ENCODE measurements at places on chromosomes 6 and 20.

DNA sequence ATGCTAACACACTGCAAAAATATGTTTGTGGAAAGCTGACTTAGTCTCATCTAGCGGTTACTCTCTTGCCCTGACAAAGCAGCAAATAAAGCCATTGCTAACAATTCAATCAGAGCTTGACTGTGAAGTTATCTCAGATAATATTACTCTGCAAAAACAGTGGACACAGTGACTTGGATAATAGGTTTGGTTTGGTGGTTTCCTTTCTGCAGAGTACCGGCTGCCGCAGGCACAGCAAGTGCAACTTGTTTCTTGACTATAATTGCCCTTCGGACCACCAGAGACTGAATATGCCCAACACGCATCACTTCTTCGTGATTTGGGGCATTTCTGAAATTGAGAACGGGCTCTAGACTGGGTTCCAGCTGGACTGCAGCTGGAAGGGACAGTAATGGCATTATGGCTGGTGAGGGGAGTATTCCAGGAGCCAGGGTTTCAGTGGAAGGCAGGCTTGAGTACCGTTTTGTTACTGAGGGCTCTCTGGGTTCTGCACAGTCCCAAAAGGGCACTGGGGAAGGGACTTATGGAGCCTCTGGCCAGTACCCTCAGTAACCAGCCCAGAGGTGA, 40.0 kb downstream of the DSTN start:
- no peak for DNase-seq

GRCh38 chr20:62293111-62293784, 9.5 kb upstream of the ADRM1 start:
- DNase-seq: no peak

GRCh38 chr6:113362301-113363047, 494.7 kb upstream of the MARCKS start:
- no peak for DNase-seq

GRCh38 chr20:986733-987355, 15.3 kb downstream of the RSPO4 start:
- DNase-seq: no peak

- DNase-seq: no peak
Observed at GRCh38 chr20:18005170-18005989, 36.6 kb downstream of the MGME1 start.

DNA sequence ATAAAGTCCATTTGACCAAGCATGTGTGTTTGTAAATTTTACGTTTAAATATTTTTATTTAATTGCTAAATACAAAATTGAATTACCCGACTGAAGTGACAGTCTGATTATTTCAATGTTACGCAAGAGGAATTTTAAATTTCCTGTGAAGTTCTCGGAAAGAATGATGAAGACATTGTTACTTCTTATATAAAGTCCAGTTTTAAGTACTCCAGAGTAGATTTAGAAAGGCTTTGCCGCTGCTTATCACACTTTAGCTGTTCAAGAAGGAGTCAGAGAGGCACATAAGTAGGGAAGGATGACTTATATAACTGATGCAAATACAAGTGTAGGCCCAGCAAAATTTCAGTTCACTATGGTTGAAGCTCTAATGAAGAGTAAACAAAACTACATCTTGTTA, 265.1 kb upstream of the CITED2 start:
- DNase-seq: no peak

DNA sequence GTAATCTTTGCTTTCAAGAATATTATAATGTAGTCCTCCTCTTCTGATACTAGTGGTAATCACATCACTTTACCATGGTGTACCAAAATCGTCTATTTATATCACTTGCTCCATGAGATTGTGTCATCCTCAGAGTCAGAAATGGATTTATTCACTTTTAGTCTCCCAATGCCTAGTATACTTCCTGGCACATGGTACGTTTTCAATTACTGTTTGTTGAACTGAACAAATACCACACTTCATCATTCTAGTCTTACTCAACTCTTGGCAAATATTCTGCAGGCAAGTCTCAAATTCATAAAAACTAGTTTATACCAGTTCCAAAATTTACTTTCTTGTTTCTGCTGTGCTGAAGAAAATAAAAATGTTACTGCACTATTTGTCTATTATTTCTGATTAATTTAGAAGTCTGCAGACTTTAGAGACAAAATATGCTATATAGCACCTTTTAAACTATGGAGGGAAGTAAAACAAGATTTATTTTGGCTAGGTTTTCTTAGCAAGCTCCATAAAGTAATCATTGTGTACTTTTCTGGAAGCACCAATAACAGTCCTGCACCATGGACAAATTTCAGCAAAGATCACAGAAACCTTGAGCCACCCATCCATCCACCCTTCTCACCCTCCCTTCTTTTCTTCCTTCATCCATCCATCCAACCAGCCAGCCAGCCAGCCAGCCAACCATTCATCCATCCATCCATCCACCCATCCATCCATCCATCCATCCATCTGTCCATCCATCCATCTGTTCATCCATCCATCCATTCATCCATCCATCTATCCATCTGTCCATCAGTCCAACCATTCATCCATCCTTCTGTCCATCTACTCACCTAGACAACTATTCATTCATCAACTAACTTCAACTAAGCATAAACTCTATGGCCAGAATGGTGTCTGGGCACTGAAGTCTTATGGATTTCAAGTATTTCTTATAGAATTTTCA, 102.1 kb upstream of the STMND1 start:
- DNase-seq: no peak

DNA sequence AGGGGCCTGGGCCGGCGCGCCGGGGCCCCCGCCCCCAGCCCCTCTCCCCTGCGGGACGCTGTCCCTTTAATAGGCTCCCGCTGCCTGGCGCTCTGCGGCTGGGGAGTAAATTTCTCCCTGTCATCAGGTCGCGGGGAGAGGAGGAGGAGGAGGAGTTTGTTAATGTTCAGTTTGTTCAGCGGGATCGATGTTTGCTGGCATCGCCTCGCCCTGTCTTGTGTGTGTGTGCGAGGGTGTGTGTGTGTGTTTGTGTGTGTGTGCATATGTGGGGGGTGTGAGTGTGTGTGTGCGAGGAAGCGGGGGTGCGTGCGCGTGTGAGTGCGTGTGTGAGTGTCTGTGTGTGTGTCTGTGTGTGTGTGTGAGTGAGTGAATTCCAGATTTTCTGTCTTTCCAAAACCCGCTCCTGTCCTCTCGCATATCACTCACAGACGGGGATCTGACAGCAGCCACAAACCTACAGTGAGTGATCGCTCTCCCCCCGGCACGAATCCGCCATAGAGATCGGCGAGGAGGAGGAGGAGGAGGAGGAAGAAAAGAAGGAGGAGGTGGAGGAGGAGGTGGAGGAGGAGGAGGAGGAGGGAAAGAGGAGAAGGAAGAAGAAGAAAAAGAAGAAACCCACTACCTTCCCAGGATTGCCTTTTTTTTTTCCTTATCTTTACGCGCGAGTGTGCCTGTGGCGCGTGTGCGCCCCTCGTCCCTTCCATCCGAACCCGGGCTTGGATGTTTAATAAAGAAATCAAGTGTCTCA, at the start of gene TSHZ2:
Gene TSHZ2, plus strand, starts transcription at position 169 of the 748 bp plus-strand sequence. CDS start 936 bp downstream, outside the sequence.
- DNase-seq: peak; percentile 28

GRCh38 chr6:112156668-112157067, 69.3 kb downstream of the FAM229B start:
- no peak for DNase-seq

GRCh38 chr6:19408331-19408730, 428.8 kb upstream of the ID4 start:
- no peak for DNase-seq

DNA sequence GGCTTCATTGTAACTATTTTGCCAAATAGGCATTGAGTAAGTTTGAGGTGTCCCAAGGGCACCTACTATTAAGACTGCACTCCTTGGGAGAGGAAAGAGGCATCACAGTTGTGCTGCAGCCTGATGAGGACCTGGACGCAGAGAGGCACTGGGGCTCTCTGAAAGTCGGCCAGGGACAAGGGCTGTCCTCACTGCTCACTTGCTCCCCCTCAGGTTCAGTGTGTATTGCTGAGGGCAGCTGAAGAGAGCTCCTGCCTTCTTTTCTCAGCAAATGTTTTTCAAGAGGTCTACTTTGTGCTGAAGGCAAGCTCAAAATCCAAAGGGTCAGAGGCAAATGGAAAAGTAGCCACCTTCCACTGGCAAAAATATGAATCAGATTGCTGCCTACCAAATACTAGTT, 331.8 kb downstream of the RIMS1 start:
- no peak for DNase-seq

GRCh38 chr6:85594197-85594930, 706 bp upstream of the SNX14 start:
- DNase-seq: peak; percentile 66

DNA sequence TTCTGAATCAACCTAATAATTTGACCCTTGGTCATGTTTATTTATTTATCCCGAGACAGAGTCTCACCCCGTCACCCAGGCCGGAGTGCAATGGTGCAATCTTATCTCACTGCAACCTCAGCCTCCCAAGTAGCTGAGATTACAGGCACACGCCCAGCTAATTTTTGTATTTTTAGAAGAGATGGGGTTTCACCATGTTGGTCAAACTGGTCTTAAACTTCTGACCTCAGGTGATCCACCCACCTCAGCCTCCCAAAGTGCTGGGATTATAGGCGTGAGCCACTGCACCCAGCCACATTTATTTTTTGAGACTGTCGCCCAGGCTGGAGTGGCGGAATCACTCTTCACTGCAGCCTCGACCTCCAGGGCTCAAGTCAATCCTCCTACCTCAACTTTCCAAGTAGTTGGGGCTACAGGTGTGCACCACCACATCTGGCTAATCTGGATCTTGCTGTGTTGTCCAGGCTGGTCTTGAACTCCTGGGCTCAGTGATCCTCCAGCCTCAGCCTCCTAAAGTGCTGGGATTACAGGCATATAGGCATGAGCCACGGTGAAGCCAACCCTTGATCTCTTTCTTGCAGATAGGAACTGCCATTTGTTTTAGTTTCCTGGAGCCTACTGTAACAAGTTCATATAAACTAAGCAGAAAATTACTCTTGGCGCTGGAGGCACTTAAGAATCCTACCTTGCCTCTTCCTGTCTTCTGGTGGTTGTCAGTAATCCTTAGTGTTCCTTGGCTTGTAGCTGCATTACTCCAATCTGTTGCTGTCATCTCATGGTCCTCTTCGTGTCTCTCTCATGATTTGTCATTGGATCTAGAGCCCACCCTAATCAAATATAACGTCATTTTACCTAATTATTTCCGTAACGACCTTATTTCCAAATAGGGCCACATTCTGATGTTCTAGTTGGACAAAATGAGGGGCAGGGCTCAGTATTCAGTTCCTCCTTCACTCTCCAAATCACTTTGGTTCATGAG, 2.3 kb downstream of the RPS18 start:
- no peak for DNase-seq

DNA sequence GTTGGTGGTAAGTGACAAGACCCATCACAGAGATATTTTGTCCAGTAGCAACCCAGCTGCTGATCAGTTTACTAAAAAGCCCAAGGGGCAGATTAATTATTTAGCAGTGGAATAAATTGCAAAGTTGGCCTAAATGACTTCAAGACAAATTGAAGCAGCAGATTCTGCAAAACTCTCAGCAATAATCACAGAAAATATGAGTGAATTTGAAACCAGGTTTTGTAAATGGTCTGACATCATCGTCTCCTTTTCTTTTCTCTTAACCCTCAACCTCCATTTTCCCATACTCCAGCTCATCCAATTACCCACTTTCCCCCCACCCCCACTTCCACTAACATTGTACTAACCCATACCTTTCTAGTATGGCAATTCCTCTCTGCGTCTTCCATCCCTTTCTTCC, 11.3 kb upstream of the PTPRK start:
- DNase-seq: no peak

- DNase-seq: no peak
Observed at GRCh38 chr20:51596668-51597388, 54.3 kb upstream of the NFATC2 start.

GRCh38 chr6:144344646-144345045, 59.5 kb downstream of the UTRN start:
- no peak for DNase-seq

Data from stimulated activated naive CD8-positive, alpha-beta T cell treated with anti-CD3 and anti-CD28 coated beads, Interleukin-15, Interleukin-2, amounts not matched to agents 100 U/mL and 50 U/mL, for 24 hours (primary cell).